ENCODE measurements at places on chromosomes 12 and 14.
A peak's percentile ranks its signal among the peaks of the same experiment; 100 is the strongest.

- DNase-seq: peak; percentile 66
Measured at GRCh38 chr12:49189731-49190716, 1.1 kb upstream of the TUBA1A start.

DNA sequence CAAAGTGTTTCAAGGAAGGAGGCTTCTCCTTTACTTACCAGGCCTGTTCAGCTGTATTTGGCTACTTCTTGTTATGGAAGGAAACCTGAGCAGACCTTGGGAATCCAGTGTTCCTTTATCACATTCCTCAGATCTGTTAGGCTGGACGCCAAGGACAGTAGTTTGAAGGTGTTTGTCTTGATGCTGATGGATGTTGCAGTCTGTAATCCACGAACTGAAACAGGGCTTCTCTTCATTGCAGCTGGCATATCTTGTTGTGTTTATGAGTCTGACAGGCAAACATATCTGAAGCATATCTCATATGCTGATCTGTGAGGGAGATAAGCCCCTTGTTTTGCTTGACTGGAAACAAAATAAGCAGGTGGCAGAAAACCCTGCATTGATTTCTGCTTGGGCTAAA, 904.3 kb downstream of the NRXN3 start:
- no peak for DNase-seq

- no peak for DNase-seq
Measured at GRCh38 chr14:53409969-53410368, 256.8 kb upstream of the DDHD1 start.

DNA sequence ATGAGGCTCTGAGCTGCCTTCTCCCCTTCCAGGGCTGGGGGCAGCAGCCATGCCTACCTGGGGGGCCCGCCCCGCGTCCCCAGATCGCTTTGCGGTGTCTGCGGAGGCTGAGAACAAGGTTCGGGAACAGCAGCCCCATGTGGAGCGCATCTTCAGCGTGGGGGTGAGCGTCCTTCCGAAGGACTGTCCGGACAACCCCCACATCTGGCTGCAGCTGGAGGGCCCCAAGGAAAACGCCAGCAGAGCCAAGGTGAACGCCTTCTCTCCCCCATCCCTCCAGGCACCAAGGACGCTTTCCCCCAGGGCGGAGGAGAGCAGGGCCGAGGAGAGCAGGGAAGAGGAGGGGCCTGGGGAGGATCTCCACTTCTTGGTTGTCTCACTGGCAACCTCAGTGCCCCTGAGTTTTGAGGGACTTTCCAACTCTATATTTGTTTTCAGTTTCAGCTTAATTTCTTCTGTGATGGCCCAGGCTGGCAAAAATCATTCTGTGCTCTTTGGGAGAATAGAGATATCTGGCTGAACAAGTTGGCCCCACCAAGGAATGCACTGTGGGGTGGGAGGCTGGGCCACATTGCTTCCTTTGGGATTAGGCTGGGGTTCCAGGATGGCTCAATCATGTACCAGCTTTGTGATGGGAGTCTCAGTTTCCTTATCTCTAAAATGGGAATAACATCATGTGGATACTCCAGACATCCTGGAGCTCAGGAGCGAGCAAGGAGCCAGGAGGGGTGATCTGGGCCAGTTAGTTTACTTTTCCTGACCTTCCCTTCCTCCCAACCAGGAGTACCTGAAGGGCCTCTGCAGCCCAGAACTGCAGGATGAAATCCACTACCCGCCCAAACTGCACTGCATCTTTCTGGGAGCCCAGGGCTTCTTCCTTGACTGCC, 1.2 kb downstream of the KHNYN start:
- no peak for DNase-seq

DNA sequence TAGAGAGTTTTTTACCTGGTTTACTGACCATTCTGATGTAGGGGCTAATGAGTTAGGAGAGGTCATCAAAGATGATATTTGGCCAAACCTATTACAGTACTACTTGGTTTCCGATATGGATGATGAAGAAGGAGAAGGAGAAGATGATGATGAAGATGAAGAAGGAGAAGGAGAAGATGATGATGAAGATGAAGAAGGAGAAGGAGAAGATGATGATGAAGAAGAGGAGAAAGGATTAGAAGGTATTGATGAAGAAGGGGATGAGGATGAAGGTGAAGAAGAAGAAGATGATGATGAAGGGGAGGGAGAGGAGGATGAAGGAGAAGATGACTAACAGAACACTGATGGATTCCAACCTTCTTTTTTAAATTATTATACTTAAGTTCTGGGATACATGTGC, 196.6 kb downstream of the TMX1 start:
- DNase-seq: no peak

DNA sequence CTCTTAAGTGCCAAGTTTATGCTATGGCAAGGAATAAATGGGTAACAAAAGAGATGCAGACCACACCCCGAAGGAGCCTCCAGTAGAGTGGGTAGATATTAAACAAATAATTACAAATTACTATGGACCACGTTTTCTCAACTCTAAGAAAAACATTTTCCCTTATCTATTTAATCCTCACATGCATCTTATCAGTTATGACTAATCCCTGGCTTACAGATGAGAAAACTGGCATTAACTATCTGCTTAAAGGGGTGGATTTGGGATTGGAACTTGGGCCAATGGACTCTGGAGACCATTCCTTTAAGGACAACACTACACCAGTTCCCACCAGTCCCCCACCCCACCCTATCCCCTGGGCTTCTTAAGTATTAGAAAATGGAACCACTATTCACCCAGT, 26.3 kb downstream of the PPM1H start:
- no peak for DNase-seq

- DNase-seq: no peak
Measured at GRCh38 chr14:22549981-22550673, 38.9 kb downstream of the DAD1 start.

- no peak for DNase-seq
Measured at GRCh38 chr14:23106747-23107045, 1.9 kb upstream of the CIROP start.

DNA sequence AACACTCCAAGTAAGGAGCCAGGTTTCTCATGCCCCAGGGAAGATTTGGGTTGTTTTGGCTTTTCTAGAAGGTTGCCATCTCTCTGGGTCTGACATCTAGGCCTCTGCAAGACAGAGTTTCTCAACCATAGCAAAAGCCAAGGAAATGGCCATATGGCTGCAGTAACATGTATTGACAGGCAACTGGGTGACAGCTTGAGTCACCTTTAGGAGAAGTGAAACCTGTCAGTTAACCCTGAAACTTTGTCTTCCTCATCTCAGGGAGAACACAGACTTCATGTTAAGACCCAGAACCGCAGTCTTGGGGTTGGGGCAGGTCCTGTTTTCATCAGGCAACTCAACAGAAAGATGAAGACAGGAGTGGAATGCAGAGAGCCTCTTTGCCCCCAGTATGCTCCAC, 46.0 kb upstream of the PLBD1 start:
- peak; percentile 31 for DNase-seq

DNA sequence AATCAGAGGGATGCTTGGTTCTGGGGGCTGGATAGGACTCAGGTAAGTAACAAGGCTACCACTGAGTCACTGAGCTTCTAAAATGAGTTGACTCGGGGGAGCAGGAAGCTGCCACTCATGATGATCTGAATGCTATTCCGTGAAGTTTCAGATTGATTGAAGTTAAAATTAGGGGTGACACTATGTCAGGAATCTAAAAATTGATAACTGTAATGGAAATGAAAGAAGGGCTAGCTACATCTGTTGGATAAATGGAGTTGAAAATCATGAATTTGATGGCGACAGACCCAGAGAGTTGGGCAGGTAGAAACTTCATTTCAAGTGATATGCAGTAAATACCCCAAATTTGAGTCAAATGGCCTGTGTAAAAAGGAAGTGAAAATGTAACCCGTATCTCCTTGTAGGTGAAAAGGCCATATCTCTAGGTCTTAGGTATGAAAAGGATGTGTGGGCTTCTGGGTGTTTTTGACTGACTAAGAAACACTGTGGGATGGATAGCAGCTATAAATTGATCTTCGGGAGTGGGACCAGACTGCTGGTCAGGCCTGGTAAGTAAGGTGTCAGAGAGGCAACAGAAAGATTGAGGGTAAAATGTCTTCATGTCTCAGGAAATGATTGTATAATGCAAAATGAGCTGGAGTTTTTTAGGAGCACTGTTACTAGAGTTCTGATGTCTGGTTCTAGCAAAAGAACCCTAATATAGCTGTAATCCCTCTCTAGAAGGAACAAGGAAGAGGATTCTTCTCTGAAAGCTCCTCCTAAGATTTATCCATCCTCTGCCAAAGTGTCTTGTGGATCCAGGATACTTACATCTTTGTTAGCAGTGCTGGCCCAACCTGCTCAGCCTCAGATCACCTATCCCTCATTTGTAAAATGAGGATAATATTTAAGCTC, 57.3 kb downstream of the DAD1 start:
- no peak for DNase-seq

DNA sequence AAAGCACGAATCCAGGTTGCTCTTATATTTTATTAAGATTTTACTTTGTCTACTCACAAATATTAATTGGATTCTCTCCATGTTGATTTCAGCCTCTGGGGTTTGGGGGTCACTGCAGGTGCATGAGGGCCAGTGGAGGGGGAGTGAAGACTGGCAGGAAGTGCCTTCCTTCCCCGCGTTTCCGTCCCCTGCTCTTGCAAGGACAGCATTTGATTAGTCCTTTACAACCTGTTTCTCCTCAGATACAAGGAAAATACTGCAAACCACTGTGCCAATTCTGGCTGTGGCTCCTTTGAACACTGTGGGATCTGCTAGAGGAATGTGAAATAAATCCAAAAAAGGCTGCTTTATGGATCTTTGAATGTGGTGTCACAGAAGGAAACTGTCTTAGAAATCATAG, 291.8 kb downstream of the ETNK1 start:
- no peak for DNase-seq

DNA sequence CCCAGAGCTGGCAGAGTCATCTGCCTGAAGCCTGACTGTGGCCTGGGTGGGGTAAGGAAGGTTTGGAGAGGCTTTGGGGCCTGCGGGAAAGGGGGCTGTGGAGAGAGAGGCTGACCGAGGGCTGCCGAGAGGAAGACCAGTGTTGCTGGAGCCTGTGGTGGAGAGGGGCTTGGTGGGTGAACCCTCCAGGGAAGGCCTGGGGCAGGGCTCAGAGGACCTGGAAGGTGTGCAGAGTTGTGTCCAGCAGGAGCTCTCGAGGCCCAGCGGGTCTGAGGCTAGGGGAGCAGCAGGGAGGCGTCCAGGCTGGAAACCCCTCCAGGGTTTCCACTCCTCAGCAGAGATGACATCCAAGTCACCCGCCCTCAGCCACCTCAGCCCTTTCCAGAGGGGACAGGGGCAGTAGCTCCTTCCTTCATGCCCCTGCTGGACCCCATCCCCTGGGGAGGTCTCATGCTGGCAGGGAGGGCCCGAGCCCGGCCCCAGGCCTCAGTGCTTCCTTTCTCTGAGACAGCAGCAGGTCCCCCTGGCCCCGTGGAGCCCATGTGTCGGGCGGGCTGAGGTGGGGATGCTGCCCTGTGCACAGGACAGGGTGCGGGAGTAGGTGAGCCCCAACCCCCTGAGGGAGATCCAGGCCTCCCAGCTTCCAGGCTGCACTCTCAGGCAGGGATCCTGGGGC, 8.4 kb downstream of the CEP170B start:
- no peak for DNase-seq

DNA sequence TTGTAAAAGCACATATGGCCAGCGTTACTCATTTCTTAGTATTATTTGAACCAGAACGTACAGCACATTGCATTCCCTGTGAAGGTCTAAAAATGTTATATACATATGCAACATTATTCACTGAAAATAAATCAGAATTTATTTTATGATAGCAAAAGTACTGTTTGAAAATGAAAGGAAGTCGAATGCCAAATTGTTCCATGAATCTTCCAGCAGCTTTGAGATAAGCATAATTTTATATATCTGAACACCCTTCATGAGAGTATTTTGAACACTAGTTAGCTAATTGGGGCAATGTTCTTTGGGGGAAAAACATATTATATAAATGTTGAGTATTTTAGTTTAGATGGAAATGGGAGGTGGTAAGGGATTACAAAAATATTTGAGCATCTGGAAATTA, 300.7 kb upstream of the SYT1 start:
- DNase-seq: no peak

DNA sequence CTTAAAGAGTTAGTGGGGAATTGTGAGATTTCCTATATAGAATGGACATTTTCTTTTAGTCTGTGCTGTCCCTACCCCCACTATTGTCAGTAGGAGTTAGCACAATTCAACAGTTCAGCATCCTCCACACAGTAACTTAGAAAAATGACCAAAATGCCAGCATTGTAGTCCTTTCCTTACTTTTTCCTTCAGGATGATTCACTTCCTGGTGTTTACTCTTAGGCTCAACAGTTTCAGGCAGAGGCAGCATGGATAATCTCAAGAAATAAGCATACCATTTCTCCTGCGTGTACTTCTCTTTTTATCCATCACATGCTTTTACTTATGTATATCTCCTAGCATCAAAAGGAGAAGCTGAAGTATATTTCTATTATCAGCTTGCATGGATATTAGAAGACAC, 683.4 kb downstream of the SLC16A7 start:
- no peak for DNase-seq

DNA sequence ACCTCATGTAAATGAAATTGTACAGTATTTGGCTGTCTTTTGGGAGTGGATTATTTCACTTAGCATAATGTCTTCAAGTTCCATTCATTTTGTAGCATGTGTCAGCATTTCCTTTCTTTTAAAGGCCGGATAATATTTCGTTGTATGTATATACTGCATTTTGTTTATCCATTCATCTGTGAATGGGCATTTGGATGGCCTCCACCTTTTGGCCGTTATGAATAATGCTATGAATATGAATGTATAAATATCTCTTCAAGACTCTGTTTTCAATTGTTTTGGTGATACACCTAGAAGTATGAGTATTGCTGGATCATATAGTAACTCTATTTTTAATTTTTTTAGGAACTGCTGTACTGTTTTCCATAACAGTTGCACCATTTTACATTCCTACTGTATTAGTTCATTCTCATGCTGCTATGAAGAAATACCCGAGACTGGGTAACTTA, 164.9 kb downstream of the DYRK2 start:
- no peak for DNase-seq

- no peak for DNase-seq
Measured at GRCh38 chr12:109523504-109523903, 46.1 kb downstream of the UBE3B start.

DNA sequence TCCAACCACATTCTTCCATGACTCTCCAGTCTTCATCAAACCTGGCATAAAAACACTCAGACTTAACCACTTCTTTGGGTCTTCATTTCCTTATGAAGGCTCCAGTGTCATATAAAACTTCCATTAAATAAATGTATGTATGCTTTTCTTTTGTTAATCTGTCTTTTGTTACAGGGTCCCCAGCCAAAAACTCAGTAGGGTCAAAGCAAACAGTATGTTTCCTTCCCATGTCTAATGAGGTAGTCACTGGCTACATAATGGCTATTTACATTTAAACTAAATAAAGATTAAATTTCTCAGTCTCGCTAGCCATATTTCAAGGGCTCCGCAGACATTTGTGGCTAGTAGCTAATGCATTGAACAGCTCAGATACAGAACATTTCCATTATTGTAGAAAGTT, 40.1 kb upstream of the STAB2 start:
- no peak for DNase-seq

GRCh38 chr14:100975671-100976070, 72.1 kb upstream of the RTL1 start:
- no peak for DNase-seq

Measured in globus pallidus (tissue), 1 donor.